ENCODE measurements at places on chromosomes 13 and 19.

GRCh38 chr19:28686756-28687155 lies 526.2 kb downstream of the UQCRFS1 start:
- DNase-seq = no peak

DNA sequence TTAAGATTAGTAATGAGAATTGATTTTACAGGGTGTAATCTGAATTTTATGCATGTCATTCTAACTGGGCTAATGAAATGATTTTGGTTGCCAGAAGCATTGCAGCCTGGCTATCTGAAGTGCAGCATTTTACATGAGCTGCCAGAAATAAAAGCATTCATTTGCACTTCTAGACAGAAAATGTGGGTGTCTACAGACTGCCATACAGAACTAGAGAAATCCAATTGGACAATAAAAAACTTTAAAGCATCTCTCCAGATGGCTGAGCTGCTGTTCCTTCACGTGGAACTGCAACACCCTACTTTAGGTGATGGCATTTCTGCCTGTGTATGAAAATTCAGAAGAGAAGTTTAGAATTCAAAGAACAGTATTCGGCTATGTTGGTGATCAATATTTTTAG lies 450.1 kb upstream of the SLITRK1 start:
- DNase-seq = no peak

DNA sequence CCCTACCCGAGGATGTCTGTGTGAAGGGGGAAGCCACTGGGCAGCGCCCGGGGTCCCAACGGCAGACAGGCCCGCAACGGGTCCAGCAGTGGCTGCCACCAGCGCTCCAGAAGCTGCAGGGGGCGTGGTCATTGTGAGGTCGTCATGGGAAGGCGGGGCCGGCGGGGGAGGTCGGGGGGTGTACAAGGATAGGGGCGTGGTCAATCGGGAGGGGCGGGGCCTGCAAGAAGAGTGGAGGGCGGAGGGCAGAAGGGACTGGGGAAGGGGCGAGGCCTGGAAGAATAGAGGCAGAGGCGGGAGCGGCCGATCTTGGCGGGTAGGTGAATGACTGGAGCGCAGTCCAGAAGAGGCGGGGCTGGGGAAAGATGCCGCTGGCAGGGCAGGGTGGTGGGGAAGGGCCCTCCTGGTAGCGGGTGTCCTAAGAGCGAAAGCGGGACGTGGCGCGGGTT lies 4.4 kb downstream of the FUZ start:
- DNase-seq = peak; percentile 77

GRCh38 chr19:34733266-34733745 lies 737 bp upstream of the ZNF181 start:
- DNase-seq = peak; percentile 48

DNA sequence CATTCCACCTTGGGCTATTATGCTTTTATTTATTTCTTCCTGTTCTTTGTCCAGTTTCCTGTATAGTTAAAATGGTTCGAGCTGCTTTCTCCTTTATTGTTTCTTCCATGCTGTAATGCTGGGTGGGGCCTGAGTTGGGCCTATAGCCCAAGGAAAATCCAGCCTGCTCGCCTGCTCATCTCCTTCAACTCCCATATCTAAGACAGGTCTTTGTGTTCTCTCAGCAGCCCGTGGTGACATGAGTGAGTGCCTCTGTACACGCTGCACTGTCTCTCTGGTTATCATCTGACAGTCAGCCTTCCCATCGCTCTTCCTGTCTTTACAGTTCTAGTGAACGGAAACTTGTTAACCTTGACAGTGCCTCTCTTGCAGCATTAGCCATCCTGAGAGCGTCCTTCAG lies 221.9 kb upstream of the SLC10A2 start:
- no peak for DNase-seq

DNA sequence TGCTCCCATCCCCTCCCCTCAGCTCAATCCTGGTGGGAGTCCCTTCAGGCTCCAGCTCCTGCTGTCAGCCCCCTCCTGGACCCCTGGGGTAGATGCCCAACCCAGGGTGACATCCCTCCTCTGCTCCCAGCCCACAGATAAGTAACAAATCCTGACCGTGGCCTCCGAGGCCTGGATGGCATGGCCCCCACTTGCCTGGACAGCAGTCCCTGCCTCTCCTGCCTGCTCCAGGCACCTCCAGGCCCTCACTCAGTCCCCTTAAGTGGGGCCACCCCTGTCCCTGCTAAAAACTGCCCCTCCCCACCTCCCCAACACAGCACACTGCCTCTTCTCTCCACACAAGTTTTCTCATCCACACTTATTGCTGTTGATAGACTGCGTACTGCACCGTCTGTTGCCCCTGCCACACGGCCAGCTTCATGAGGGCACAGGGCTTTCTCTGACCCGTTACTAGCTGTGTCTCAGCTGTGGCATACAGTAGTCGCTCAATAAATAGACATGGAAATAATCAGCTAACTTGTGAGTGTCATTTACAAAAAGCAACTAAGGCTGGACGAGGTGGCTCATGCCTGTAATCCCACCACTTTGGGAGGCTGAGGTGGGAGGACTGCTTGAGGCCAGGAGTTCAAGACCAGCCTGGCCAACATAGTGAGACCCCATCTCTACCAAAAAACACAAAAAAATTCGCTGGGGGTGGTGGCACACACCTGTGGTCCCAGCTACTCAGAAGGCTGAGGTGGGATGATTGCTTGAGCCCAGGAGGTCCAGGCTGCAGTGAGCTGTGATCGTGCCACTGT lies 5.8 kb downstream of the CERS1 start:
- DNase-seq = no peak

DNA sequence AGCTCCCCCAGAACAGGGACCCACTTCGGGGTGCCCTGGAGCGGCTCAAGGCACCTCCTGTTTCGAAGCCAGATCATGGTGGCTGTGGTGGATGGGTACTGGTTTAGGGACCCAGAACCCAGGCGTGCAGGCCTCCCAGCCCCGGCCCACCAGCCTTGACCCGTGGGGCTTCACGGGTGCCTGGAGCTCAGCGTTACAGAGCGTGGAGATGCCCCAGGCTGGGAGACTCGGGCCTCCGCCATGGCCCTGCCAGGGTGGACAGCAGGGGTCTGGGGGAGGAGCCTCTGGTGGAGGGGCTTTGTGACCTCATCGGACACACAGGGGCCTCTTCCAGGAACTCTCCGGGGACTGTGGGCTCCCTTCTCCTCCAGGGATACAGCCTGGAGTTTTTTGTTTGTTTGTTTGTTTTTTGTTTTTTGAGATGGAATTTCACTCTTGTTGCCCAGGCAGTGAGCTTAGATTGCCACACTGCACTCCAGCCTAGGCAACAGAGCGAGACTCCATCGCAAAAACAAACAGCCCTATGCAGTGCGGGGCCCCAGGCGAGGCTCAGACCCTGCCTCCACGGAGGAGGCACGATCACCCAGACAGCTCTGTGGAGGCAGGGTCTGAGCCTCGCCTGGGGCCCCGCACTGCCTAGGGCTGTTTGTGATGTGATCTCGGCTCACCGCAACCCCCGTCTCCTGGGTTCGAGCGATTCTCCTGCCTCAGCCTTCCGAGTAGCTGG lies at the start of gene GARIN5B:
Gene GARIN5B (minus strand): TSS at position 271 of the 727 bp plus-strand sequence. CDS start 194 bp downstream, at position 77.
- DNase-seq = no peak

DNA sequence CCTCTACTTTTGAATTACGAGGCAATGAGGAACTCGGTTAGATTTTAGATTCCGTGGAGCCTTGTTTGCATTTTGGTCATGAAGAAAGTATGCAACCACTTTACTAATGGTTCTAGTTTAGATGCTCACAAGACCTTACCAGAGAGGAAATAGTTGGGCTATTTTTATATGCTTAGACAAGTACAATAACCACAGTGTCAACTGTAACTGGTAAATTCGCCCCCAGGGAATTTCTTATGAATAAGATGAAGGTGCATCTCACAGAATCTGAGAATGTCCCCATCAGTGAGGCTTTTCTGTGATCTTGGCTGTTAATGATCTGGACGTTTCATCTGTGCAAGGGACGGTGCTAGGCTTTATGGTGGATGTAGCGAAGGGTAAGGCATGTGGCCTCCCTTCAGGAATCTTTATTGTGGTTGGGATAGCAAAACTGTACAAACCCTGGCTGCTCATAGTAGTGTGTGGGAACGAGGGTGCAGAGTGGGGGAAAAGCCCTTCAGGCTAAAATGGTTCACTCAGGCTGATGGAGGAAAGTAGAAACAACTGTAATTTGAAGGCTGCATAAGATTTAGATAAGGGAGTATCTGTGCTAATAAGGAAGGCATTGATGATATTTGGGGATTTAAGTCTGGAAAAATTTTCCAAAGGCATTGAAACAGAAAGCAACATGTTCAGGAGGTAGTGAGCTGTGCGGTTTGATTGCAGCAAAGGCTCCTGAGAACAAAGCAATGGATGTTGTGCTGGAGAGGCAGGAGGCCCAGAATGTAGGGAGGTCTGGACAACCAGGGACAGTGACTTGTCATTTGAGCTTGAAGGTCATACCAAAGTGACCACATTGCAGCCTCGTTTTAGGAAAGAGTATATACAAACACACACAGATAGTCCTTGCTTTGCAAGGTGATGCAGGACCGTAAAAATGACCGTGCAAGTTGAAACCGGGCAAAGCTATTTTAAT lies 28.4 kb downstream of the UBAC2 start:
- no peak for DNase-seq

DNA sequence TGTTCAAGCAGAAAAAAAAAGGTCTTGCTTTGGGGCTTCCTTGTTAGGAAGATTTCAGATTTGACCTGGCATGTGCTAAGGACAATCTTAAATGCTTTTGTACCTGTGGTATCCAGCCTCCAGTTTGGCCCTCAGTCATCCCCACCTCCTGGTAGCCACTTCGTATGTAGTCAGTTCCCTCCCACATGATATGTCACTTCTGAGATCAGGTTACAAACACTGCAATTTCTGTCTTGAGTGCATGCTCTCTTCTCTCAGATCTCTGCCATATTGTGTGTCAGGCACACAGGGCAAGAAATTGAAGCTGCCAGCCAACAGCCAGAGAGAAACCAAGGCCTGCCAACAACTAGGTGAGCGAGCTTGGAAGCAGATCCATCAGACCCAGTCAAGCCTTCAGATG lies 60.3 kb upstream of the STARD13 start:
- DNase-seq = no peak

GRCh38 chr13:27472941-27473340 lies 22.6 kb upstream of the MTIF3 start:
- no peak for DNase-seq

GRCh38 chr13:34926508-34926907 lies 15.6 kb upstream of the NBEA start:
- no peak for DNase-seq

DNA sequence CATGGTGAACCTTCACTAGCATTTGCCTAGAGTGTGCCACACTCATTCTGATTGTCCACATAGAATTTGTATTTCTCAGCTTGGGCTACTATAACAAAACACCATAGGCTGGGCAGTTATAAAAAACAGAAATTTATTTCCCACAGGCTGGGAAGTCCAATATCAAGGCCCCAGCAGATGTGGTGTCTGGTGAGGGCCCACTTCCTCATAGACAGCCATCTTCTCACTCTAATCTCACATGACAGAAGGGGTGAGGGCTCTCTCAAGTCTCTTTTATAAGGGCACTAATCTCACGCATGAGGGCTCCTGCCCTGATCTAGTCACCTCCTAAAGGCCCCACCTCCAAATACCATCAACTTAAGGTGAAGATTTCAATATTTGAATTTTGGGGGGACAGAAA lies 53.6 kb downstream of the LRRC63 start:
- DNase-seq = no peak

DNA sequence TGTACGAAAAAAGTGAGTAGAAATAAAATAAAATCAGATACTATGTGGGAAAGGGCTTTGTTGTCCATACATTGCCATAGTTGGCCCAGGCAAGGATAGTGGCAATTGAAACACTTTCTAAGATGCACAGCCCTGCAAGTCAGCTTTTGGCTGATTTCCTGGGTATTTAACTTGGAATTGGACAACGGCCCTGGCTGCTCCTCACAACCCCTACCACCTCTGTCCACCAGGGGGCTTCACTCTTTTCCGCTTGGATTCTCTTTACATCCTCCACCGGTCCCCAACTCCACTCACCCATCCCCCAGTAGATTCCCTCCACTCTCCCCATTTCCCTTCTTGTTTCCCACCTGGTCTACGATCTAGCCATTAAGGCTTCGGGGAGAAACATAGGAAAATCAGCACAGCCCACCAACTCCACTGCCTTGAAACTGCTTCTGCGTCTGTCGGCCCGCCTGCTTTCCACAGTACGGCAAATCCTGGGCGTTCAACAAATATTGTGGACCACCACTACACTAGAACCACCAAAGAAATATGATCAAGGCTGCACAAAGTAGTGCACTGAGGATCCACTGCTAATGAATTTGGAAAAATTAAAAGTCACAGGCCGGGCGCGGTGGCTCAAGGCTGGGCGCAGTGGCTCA lies 48.6 kb upstream of the GTF3A start:
- peak; percentile 41 for DNase-seq

DNA sequence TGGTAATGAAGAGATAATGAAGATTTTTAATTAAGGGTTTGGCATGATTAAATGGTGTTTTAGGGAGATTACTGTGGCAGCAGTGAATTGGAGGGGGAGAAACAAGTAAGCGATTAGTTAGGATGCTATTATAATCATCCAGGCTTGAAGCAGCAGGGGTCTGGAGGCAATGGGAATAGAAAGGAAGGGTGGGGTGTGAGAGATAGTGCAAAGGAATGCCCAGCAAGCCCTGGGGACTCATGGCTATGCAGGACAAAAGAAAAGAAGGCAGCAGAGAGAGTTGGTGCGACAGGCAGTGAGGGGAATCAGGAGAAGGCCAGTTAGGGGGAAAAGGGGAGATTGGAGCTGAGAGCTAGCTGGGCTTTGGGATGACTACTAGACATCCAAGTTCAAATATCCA lies 34.5 kb downstream of the SOX21 start:
- no peak for DNase-seq

DNA sequence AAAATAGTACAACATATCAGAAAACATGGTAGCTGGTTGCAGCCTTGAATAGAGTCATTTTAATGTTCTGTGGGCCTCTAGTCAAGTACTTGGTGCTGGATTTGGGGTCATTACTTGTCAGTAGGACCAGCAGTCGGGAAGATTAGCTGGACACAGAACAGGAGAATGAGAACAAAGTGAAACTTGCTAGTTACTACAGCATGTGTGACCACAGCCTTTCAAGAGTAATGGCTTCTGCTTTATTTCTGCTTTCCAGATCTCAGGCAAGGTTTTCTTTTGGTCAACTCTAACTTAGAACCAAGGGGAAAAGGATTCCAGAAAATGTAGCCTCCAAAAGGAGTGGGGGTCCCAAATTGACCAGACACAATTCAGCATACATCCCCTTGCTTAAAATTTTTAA lies 17.1 kb upstream of the VWA8 start:
- DNase-seq = no peak

GRCh38 chr19:47097396-47098201 lies 16.0 kb downstream of the ZC3H4 start:
- DNase-seq = no peak

GRCh38 chr19:47229676-47230053 lies 1.3 kb downstream of the BBC3 start:
- no peak for DNase-seq

- DNase-seq = no peak
Measured at GRCh38 chr13:83633746-83634145, 248.5 kb downstream of the SLITRK1 start.

GRCh38 chr13:32234914-32235313 lies 80.2 kb downstream of the ZAR1L start:
- DNase-seq = no peak

DNA sequence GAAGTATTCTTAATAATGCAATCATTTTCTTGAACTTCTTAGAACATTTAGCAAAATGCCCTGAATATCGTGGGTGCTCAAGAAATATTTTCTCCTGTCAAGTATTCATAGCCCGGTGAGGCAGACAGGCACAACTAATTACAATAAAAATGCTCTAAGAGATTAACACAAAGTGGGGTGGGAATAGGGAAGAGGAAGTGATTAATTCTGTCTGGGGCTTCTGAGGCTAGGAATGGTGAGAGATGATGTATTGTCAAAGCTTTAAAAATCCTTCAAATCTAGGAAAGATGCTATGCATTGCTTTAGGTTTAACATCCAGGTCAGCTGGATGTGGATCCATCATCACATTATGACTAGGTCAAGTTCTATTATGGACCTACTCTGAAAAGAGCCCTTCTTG lies 66.9 kb upstream of the POSTN start:
- DNase-seq = no peak
